ENCODE measurements at places on chromosomes 7 and 10.

GRCh38 chr7:141039376-141039775 is 24.6 kb upstream of the MRPS33 start:
- no peak for DNase-seq

DNA sequence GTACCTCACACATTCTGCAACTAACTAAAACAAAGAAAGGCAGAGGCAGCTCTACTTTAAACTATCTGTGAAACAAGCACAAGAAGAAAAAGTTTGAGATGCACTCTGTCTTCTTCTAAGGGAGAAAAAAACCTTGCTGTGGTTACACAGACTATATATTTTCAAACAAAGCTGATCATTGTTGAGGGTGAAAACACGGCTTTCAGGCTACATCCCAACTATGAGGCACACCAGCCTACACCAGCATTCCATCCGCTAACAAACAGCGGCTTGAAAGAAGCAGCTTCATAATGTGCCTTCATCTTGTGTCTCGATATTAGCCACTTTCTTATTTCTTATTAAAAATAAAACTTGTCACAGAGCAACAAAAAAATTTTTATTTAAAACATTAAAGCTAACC is 79.1 kb downstream of the USP6NL start:
- DNase-seq: no peak

GRCh38 chr7:131945957-131946544 is 389.6 kb upstream of the PODXL start:
- no peak for DNase-seq

DNA sequence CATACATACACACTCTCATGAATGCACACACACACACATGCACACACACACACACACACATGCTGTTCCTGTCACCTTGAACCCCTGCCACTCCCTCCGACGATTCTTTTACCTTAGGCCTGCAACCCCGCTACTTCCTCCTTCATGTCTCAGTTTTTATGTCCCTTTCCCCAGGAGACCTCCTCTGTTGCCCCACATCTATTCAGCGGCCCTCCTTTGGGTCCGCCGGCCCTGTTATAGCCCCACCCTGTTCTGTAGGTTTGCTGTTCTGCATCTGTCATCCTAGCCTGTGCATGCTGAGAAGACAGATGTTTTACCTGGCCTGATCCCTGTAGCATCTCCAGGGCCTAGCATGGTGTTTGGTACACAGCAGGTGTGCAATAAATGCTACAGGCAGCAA is 161.6 kb upstream of the PCBD1 start:
- DNase-seq: no peak

DNA sequence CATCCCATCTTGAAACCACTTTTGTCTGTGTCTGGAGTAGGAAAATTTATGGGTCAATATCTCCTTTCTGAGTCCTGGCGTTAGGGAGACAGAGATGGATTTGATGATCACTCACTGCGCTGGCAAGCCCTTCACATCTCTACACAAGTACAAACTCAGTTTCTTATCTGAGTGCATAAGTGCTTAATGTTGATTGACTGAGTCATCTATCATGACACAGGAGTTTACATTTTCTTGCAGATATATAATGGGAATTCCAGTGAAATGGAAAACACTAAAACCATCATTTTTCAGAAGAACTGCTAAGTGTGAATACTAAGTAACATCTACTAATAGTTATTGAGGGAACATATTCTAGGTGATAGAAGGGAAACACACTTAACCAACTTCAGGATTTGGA is 763.9 kb upstream of the COBL start:
- no peak for DNase-seq

DNA sequence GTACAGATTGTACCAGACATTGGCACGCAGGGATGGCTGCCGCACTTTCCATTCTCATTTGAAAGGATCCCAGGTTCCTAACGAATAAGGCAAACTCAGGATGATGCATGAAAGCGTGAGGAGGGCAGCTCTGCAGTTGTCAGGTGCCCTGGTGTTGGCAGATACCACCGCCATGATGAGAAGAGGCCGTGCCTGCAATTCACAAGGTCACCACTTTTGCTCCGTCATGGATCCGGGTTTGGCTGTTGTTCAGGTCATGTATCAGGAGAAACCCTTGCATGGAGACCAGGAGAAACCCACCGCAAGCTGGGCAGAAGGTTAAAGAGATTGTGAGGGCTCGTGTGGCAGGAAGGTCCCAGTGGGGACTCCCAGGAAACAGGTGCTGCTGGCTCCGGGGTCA is 233.2 kb downstream of the KLF6 start:
- no peak for DNase-seq

GRCh38 chr10:119450606-119451299 is 91.8 kb downstream of the RGS10 start:
- DNase-seq: no peak

- no peak for DNase-seq
Measured at GRCh38 chr7:28081016-28081415, 99.6 kb downstream of the JAZF1 start.

- no peak for DNase-seq
Measured at GRCh38 chr7:698515-699475, 27.7 kb upstream of the DNAAF5 start.

GRCh38 chr7:38222481-38223096 is 44.5 kb downstream of the STARD3NL start:
- peak; percentile 62 for DNase-seq

GRCh38 chr7:20861468-20861867 is 74.8 kb upstream of the SP8 start:
- DNase-seq: no peak

DNA sequence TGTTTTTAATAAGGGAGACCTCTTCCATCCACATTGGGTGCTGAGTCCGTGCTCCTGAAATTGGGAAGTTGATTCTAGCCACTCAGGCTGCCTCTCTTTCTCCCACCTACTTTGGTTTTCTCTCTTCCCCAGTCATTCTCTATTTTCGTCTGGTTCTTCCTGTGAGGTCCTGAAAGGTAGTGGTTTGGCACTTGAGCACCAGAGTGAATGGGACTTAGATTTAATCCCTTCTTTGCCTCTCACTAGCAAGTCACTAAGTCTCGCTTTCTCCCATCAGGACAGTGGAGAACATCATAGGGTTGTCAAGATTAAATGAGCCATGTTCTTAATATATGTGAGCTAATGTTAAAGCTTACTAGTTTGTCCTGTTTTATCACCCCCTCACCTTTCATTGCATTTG is 4.0 kb upstream of the AASS start:
- no peak for DNase-seq

GRCh38 chr10:124343351-124344265 is 75.1 kb downstream of the OAT start:
- DNase-seq: no peak

GRCh38 chr7:25353196-25353595 is 124.9 kb upstream of the NPVF start:
- DNase-seq: no peak

DNA sequence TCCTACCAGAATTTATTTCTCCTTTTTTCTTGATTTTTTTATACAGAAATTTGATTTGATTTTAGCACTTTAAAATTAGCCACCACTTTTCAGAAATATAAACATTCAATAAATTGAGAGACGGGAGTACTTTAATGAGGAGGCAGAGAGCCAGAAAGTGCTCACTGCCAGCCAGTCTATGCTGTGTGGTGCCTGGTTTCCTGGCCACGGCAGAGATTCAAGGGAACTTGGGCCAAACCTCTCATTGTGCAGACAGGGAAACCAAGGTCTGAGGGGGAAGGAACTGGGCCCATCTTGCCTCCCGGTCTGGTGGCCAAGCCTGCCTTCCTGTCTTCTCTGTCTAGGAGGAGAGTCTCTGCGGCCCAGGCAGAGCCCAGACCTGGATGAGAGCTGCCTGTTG is 25.9 kb downstream of the ADAMTS14 start:
- DNase-seq: no peak

- DNase-seq: no peak
Measured at GRCh38 chr7:24656608-24657007, 83.4 kb downstream of the PALS2 start.

GRCh38 chr10:118595598-118596425 is at the start of gene PRLHR:
TSS of gene PRLHR (minus strand) at chr10:118595648. CDS start at chr10:118595244, 404 bp downstream.
- no peak for DNase-seq

- DNase-seq: no peak
Measured at GRCh38 chr7:575425-576366, 56.0 kb upstream of the PDGFA start.

DNA sequence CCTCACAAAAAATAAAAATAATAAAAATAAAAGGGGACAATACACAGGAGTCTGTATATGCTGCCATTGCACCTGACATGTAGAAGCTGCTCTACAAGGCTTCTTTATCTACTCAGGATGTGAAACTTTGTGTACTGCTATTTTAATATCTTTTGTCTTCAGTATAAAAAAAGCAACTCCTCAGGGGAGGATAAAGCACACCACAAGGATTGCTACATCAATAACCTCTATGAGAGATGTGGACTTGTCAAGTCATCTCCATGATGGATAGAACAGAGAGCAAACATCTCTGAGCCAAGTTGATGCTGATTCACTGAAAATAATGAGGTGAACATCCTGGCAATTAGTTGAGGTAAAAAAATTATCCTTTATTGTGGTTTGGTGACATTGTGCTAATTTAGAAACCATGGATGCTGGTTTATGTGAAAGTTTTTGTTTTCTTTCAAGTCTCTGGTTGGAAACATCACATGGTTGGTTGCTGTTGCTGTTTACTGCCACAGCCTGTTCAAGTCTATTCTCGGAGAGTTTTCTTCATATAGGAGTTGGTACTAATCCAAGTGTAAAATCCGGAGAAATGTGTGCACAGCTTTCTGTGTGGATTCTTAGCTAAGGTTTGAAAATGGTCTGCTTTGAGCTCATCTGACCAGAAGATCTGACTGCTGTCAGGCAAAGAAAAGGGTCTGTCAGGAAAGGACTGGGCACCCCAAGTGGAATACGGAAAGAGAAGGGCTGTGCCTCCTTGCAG is 1.5 kb upstream of the HECW1 start:
- DNase-seq: no peak

- peak; percentile 41 for DNase-seq
Measured at GRCh38 chr7:69962186-69963065, 364.2 kb downstream of the AUTS2 start.

DNA sequence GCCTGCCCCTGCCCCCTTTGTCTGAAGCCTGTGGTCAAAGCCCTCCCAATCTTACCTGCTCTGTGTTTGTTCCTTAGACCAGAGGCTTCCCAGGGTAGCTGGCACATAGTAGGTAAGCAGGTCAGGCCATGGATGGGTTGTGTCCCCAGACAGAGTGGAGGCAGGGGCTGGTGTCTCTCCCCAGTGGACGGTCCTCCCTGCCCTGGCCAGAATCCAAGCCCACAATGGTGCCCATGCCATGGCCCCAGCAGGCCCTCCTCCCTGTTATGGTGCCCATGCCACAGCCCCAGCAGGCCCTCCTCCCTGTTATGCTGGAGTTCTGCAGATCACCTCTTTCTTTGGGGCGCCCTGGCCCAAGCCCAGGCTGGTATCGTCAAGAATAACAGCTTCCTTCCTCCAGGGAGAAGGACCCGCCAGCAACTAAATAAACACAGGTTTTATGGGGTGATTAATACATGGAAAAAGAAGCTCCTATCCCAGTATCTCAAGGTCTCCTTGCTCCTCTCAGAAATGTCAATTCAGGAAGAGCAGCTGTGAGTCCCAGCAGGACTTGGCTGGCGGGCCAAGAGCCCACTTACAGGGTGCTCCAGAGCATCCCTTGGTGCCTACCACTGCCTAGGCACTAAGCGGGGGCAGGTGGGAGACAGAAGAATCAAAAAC is 82.0 kb downstream of the NEURL1 start:
- no peak for DNase-seq

DNA sequence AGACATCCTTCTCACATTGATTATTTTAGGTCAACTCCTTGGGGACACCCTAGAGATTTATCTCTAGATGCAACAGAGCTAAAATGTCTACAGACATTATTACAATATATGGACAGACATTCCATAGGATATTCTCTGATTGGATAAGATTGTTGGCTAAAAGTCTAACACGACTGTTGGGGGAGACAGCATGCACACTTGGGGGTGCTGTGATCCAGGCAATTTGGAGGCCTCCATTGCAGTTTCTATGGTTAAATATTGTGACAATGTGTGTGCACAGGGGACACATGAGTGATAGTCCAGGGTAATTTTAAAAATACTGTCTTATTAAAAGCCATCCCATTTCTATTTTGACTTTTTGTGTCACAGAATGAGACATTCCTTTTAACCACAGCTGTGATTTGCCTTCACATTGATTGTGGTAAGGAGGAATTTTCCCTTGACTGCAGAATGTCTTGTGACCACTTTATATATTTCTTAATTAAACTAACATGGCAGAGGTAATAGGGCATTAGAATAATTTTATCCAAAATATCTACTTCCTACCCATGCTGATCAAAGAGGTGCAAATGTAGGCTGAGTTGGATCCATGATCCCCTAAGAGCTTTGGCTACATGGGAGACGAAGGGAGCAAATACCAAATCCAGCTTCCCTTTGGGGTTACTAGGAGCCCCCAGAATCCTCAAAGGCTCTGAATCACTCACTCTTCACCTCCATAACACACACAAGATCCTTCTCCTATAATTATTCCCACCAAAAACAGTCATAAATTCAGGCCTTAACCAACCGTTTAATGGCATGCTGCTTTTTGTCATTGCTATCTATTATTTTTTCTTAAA is 7.3 kb downstream of the TFPI2 start:
- no peak for DNase-seq

- DNase-seq: no peak
Measured at GRCh38 chr10:89869180-89869579, 167.8 kb downstream of the KIF20B start.

DNA sequence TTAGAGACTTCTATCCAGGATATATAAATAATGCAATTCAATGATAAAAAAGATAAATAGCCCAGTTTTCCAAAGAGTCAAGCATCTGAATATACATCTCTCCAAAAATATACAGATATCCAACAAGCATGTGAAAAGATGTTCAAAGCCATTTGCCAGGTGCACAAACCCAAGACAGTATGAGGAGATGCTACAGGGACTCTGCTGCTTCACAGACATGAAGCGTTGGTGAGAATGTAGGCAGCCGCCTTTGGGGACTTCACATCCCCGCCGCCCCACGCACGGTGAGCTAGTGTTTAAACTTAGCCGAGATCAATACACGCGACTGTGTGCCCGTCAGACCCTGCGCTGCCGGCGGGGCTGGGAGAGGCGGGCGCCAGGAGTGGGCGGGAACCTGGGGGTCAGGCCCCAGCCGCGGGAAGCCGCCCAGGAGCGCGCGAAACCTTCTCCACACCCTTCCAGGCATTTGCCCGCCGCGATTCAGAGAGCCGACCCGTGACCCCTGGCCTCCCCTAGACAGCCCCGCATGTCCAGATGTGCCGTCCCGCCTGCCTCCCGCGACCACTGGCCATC is 927 bp upstream of the ALOX5 start:
- DNase-seq: no peak

- DNase-seq: no peak
Measured at GRCh38 chr10:54396031-54396430, 405.0 kb downstream of the PCDH15 start.

DNA sequence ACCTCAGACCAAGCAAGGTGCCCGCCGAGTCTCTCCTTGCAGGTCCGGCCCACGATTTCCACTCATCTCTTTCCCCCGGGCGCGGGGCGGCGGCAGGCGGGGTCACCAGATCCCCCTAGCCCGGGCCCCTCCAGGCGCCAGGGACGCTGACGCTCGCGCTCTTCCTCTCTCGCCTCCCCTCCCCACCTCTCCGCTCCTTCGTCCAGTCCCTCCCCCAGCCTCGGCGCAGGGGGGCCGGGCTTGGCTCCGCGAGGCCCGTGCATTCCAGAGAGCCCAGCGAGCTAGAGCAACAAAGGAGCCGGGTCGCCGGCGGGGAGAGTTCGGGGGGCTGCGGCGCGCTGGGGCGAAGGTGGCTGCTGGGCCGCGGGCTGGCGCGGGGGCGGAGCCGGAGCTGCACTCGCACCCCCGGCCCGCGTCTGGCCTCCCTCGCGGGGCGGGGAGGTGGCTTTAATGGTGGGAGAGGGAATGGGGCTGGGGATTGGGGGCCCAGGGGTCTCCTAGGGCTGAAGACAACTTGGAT is at the start of gene SMO:
SMO (plus strand) TSS at position 262 of the 520 bp plus-strand sequence. CDS start 519 bp downstream, outside the sequence.
- DNase-seq: no peak

- DNase-seq: no peak
Measured at GRCh38 chr10:103758294-103758681, 97.1 kb downstream of the SH3PXD2A start.
